Fibroblast of the conjunctiva (primary cell): ENCODE measurements at places on chromosomes 3 and 15.

GRCh38 chr3:172622916-172623700 lies 87.8 kb downstream of the NCEH1 start:
- no peak for DNase-seq

GRCh38 chr15:101121511-101122090 lies 130.2 kb downstream of the CHSY1 start:
- no peak for DNase-seq

DNA sequence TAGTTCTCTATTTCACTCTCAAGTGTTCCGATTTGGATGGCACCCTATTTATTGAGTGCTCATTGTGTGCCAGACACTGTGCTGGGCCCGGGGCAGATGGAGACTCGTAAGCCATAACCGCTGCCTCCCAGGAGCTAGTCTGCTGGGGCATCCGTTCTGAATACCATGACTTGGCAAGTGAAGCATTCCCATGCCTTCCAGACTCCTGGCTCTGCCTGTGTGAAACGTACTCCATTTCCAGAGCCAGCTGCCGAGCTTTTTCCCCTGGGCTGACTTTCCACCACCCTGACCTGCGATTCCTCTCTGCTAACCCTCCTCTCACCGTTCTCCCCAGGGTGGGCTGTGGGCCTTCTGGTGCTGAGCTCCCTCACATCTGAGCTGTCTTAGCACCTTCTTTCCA lies 303.1 kb upstream of the CTDSPL start:
- DNase-seq = no peak

DNA sequence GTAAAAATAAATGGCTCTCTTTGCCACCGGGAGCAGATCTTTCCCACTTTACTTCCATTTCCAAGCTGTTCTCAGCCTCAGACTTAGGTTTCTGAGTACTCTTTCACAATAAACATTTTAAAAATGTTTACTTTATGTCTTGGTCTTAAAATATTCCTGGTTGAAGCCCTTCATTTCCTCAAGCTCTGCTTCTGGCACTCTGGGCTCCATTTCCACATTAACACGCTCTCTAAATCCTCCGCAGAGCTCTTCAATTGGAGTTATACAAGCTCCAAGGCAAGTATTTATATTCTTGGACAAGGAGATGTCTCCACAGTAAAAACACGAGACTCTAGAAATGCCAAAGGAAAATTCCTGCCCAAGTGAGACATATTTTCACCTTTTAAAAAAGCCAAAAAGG lies 169.3 kb downstream of the GREM1 start:
- no peak for DNase-seq

- DNase-seq = no peak
Observed at GRCh38 chr3:13046569-13047274, 26.5 kb downstream of the IQSEC1 start.
